ENCODE measurements at places on chromosomes 11 and 22.

- DNase-seq, result no peak
Measured at GRCh38 chr11:107834995-107835394, 23.6 kb downstream of the SLC35F2 start.

DNA sequence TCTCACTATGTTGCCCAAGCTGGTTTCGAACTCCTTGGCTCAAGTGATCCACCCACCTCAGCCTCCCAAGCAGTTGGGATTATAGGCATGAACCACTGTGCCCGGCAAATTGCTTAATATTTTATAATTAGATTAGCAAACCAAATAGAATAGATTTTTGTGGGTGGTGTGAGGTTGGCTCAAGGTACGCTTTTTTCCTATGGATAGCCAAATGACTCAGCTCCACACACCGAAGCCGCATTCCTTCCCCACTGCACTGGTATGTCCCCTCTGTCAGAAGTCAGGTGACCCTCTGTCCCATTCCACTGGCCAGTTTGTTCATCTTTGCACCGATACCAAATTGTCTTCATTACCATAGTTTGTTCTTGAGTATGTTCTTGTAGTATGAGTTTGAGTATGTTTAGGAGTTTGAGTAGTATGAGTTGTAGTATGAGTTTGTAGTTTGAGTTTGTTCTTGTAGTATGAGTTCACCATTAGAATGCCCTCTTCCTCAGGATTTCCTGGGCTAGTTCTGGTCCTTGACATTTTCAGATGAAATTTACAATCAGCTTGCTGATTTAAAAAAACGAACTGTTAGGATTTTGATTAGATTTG lies 19.4 kb downstream of the SUSD2 start:
- DNase-seq, result no peak

DNA sequence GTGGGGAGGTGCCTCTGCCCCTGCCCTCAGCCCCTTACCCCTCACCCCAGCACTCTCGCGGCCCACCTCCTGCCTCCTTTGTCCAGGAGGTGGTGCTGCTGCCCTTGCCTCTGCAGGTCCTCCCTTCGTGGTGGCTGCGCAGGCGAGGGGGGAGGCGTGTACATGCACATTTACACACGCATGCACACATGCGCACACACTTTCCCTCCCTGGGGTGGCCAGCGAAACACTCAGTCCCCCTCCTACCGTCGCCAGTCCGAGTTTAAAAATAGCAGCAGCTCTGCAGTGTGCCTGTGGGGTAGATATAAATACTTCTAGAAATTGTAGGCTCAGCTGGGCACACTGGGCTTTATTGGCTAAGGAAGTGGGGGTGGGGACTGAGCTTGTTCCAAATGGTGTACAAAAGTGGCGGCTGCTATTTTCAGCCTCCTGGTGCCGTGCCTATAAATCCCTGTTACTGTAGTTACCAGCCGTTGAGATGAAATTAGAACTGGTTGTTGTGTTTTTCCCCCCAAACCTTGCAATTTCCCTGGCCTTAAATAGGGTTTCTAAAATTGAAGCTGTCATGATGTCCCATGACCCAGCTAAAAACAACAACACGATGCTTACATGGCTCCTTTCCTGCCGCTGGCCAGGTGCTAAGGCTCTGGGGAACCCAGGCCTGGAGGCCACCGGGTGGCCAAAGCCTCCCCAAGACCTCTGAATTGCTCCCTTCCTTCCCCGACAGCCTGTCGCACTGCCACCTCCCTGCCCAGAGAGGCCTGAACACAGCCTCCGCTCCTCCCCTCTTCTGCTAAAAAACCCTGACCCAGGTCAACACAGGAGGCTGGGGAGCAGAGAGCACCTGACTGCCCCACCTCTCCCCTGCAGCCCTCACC lies 12.4 kb downstream of the PICK1 start:
- DNase-seq, result no peak

DNA sequence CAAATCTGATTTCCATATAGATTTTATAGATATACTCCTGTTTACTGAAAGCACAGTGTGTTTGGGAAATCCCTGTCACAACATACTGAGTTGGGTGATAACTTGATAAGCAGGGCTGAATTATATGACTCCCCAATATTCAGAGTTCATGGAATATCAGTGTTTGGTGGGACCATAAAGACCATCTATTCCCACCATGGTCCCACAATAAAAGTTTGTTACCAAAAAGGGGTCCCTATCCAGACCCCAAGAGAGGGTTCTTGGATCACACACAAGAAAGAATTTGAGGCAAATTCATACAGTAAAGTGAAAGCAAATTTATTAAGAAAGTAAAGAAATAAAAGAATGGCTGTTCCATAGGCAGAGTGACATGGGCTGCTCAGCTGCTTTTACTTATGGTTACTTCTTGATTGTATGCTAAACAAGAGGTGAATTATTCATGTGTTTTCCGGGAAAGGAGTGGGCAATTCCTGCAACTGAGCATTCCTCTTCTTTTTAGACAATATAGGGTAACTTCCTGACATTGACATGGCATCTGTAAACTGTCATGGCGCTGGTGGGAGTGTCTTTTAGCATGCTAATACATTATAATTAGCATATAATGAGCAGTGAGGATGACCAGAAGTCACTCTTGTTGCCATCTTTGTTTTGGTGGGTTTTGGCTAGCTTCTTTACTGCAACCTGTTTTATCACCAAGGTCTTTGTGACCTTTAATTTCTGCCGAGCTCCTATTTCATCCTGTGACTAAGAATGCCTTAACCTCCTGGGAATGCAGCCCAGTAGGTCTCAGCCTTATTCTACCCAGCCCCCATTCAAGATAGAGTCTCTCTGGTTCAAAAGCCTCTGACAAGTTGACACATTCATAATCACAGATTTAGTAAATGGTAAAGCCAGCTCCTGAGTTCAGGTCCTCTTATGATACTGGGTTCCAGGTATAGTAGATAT lies 240.6 kb upstream of the PDGFD start:
- no peak for DNase-seq

- DNase-seq, result no peak
Measured at GRCh38 chr11:119683783-119684182, 45.2 kb downstream of the NECTIN1 start.
